ENCODE measurements at places on chromosomes 1 and 21.

DNA sequence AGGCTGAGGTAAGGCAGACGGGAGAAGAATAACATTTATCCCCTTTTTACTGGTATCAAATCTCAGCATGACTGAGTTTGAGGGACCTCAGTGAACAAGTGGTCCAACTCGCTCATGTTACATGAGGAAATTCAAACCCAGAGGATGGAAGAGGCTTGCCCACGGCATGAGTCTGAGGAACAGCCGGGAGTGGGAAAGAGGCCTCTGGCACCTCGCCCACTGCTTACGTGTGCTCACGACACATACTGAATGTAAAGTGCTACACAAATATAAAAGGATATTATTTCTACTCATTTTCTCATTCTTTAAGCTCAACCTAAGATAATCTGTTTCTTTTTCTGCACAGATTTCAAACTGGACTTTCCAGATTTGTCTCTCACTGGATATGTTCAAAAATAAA lies 14.7 kb downstream of the BEND5 start:
- no peak for DNase-seq

DNA sequence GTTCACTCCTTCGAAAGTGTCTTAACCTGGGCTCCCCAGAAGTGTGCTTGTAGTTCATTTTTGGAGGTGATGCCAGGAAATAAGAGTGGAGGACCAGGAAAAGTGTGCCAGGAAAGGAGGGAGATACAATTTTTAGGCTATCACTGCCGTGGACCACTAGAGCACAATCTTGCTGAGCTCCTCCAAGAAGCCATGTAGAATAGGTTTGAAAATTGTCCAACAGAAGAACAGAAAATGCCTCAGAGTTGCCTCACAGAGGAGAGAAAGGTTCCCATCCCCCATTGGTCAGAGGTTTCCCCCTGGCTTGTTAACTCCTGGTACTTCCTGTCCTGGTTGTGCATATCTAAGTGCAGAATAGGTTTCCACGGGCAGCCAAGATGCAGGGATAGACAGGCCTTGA lies 41.6 kb downstream of the CATSPERE start:
- DNase-seq: no peak

- no peak for DNase-seq
These were observed 25.5 kb upstream of the ZC3H12A start for GRCh38 chr1:37448691-37449417.

GRCh38 chr1:219686171-219686570 lies 73.3 kb upstream of the ZC3H11B start:
- DNase-seq: no peak

DNA sequence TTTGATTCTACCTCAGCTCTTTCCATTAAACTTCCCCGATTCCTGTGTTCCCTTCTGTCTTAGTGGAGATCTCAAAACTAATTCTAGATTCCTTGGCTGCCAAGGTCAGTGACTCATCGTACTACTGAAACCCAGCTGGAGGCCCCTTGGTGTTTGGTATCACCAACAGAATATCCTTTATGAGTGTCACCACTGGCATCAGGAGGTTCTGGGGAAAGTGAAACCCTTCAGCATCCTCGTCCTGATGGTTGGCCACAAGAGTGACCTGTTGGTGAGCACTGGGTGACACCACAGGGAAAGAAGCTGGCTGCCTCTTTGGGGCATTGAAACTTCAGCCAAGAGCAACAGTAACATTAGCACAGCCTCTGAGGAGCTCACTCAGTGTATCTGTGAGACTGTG lies 9.6 kb downstream of the RAB42 start:
- no peak for DNase-seq

GRCh38 chr21:34112316-34113033 lies 39.1 kb downstream of the MRPS6 start:
- DNase-seq: no peak

DNA sequence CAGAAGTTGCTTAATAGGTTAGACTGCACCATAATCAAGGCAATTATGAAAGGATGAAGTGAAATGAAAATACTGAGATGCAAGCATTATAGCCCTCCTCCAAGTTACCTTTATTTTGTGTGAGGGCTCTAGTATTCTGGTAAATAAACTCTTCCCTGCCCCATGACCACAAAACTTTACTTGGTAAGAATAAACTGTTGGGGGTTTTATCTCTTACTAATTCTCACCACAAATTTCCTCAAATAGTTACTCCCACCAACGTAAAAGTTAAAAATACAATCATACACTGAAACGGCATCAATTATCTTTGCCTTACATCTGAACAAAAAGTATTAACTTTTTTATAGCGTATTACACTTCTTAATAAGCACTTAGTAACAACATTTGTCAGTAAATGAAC lies 29.5 kb downstream of the C21orf91 start:
- DNase-seq: no peak

GRCh38 chr1:1873186-1873585 lies 17.7 kb downstream of the GNB1 start:
- DNase-seq: peak; percentile 53

GRCh38 chr1:111406321-111406768 lies 21.2 kb downstream of the OVGP1 start:
- DNase-seq: no peak

Data from upper lobe of left lung (tissue), 6 donors.